ENCODE measurements at places on chromosomes 4 and X.

GRCh38 chrX:8748855-8749254, 16.9 kb upstream of the ANOS1 start:
- no peaks in the 10 kb centered on the region for H3K27me3 ChIP-seq
- H3K27ac ChIP-seq: no peak overlapping the region
- no peak for DNase-seq
- H3K4me3 ChIP-seq: no peak overlapping the region
- H3K36me3 ChIP-seq: no peaks in the 10 kb centered on the region

DNA sequence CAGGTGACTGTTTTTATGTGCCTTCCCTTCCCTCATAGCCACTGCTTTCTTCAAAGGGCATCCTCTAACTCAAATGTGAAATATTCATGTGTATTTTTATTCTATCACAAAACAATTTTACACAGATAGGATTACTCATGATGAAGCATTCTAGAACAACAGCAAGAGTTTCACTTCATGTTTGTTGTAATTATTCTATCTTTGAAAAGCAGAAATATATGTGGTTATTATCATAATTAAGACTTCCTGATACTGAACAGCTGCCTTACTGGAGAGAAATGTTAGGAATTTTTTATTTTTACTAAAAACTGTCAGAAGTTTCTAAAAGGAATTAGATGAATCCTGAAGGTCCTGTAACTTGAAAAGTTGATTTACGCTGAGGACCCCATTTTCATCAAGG, 229.1 kb downstream of the PALLD start:
- no peak for DNase-seq
- no peaks in the 10 kb centered on the region for H3K27me3 ChIP-seq
- H3K4me3 ChIP-seq: no peak overlapping the region
- no peaks in the 10 kb centered on the region for H3K4me1 ChIP-seq
- no peaks in the 10 kb centered on the region for H3K36me3 ChIP-seq
- H3K27ac ChIP-seq: no peak overlapping the region

DNA sequence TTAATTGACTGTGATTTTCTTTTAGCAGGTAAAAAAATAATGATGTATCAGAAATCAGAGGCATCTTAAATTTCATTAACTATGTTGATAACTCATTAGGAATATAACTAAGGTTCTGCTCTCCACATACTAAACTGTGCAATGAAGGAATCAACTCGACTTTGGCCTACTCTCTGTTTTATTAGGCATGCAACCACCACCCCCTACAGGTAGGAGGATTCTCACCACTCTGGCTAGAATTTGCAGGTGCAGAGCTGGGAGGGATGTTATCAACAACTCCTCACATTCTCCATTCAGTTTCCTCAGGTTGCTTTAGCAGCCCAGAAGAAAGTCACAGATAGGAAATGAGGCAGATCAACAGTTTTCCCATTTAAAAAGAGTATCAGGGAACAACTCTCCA, 160.1 kb downstream of the COX18 start:
- H3K36me3 ChIP-seq: no peaks in the 10 kb centered on the region
- no peak overlapping the region for H3K27ac ChIP-seq
- no peak overlapping the region for H3K4me3 ChIP-seq
- no peak for DNase-seq
- H3K4me1 ChIP-seq: no peaks in the 10 kb centered on the region

DNA sequence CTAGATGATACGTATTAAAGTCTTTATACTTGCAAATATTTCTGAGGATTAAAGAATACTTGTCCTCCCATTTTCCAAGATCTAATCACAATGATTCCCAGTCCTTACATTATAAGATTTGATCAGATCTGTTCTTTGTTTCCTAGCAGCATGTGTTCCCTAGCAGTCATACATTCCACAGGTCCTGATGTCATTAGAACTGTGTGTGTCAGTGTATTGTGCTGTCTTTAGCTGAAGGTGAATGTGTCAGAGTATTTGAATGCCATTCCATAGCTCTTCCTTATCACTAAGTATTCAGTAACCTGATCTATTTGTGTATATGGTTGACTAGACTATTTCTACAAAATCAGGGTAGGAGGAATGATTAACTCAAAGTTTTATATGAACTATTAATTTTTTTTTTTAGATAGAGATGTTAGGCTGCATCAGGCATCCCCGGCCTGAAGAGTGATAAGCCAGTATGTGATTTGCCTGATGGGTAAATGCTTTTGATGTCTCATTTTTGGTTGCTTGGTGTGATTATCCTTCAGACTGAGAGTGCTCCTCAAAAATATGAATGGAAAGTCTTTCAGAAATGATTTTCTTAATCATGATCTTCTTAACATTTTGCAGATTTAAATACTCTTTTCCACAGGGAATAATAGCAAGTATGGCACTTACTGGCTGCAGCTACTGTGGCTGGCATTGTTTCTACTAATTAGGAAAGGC, 4.4 kb downstream of the ADGRL3 start:
- no peak for DNase-seq
- no peaks in the 10 kb centered on the region for H3K36me3 ChIP-seq
- no peak overlapping the region for H3K27ac ChIP-seq
- H3K4me3 ChIP-seq: no peak overlapping the region
- no peaks in the 10 kb centered on the region for H3K4me1 ChIP-seq

GRCh38 chr4:79864500-79865200, 208.4 kb downstream of the ANTXR2 start:
- no peaks in the 10 kb centered on the region for H3K4me1 ChIP-seq
- no peaks in the 10 kb centered on the region for H3K36me3 ChIP-seq
- no peak for DNase-seq
- no peak overlapping the region for H3K4me3 ChIP-seq

- no peaks in the 10 kb centered on the region for H3K36me3 ChIP-seq
- H3K4me3 ChIP-seq: no peak overlapping the region
- peaks cover 20% of the 10 kb centered on the region for H3K4me1 ChIP-seq
- DNase-seq: peak; percentile 53
Observed at GRCh38 chr4:37400241-37400881, 155.8 kb downstream of the NWD2 start.

- DNase-seq: no peak
- no peak overlapping the region for H3K27ac ChIP-seq
- no peaks in the 10 kb centered on the region for H3K27me3 ChIP-seq
- no peak overlapping the region for H3K4me3 ChIP-seq
- no peaks in the 10 kb centered on the region for H3K4me1 ChIP-seq
Observed at GRCh38 chr4:76626686-76627465, 191.8 kb downstream of the SHROOM3 start.

- H3K4me1 ChIP-seq: no peaks in the 10 kb centered on the region
- H3K27ac ChIP-seq: no peak overlapping the region
- H3K36me3 ChIP-seq: no peaks in the 10 kb centered on the region
- no peaks in the 10 kb centered on the region for H3K27me3 ChIP-seq
- H3K4me3 ChIP-seq: no peak overlapping the region
Observed at GRCh38 chrX:3514996-3515395, 168.5 kb upstream of the MXRA5 start.

DNA sequence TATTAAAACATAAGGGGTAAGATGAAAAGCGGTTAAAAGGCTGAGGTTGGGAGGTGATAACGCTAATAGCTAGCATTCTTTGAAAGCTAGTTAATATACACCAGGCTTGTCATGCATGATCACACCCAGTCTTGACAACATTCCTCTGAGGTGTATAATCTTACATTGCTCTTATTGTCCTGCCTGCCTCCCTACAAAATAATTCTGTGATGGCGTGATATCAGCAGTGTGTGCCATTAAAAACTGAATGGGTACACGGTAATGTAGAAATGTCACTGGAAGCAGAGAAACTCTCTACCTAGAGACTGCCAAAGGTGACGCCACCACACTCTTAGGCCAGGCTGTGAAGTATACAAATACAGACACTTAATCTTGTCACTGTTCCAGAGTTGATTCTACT, 68.1 kb downstream of the DIAPH2 start:
- no peak overlapping the region for H3K4me3 ChIP-seq
- no peaks in the 10 kb centered on the region for H3K4me1 ChIP-seq
- no peaks in the 10 kb centered on the region for H3K36me3 ChIP-seq
- no peak overlapping the region for H3K27ac ChIP-seq
- no peaks in the 10 kb centered on the region for H3K27me3 ChIP-seq

GRCh38 chrX:141375011-141375760, 132.9 kb upstream of the SPANXC start:
- H3K4me3 ChIP-seq: no peak overlapping the region
- H3K4me1 ChIP-seq: no peaks in the 10 kb centered on the region
- H3K27me3 ChIP-seq: no peaks in the 10 kb centered on the region
- no peak overlapping the region for H3K27ac ChIP-seq

DNA sequence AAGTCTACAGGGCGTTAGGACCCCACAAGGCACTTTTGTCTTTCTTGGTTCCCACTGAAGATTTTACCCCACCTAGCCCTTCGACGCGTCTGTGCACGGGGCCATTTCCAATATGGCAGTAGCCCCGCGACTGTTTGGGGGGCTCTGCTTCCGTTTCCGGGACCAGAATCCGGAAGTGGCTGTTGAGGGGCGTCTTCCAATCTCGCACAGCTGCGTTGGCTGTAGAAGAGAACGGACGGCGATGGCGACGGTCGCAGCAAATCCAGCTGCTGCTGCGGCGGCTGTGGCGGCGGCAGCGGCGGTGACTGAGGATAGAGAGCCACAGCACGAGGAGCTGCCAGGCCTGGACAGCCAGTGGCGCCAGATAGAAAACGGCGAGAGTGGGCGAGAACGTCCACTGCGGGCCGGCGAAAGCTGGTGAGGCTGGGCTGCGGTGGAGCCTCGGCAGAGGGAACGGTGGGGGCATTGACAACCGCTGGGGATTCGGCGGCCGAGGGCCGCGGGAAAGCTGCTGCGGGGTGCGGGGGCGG, at the start of gene USP11:
Gene USP11, plus strand, starts transcription at position 207 of the 530 bp plus-strand sequence. Its CDS starts 35 bp downstream, at position 242.
- no peak for DNase-seq
- no peaks in the 10 kb centered on the region for H3K27me3 ChIP-seq
- H3K4me1 ChIP-seq: no peaks in the 10 kb centered on the region

GRCh38 chrX:119008110-119008744, 33.8 kb downstream of the LONRF3 start:
- H3K36me3 ChIP-seq: no peaks in the 10 kb centered on the region
- H3K27me3 ChIP-seq: no peaks in the 10 kb centered on the region
- H3K27ac ChIP-seq: no peak overlapping the region
- H3K4me3 ChIP-seq: no peak overlapping the region
- H3K4me1 ChIP-seq: no peaks in the 10 kb centered on the region

GRCh38 chr4:87679449-87680169, 29.5 kb downstream of the DMP1 start:
- no peak overlapping the region for H3K4me3 ChIP-seq
- no peaks in the 10 kb centered on the region for H3K36me3 ChIP-seq
- peak; percentile 2 for DNase-seq
- H3K4me1 ChIP-seq: peaks cover 5% of the 10 kb centered on the region
- H3K27ac ChIP-seq: no peak overlapping the region

- no peak overlapping the region for H3K4me3 ChIP-seq
- no peak overlapping the region for H3K27ac ChIP-seq
- DNase-seq: no peak
- H3K27me3 ChIP-seq: no peaks in the 10 kb centered on the region
- H3K4me1 ChIP-seq: no peaks in the 10 kb centered on the region
- H3K36me3 ChIP-seq: no peaks in the 10 kb centered on the region
Observed at GRCh38 chr4:142861351-142861750, 15.2 kb upstream of the INPP4B start.

GRCh38 chrX:38109042-38109898, 102.9 kb downstream of the SYTL5 start:
- no peak overlapping the region for H3K4me3 ChIP-seq
- no peak for DNase-seq
- H3K4me1 ChIP-seq: no peaks in the 10 kb centered on the region
- H3K27me3 ChIP-seq: no peaks in the 10 kb centered on the region
- H3K36me3 ChIP-seq: no peaks in the 10 kb centered on the region
- H3K27ac ChIP-seq: no peak overlapping the region

- H3K4me3 ChIP-seq: no peak overlapping the region
- no peaks in the 10 kb centered on the region for H3K36me3 ChIP-seq
- peak; percentile 11 for DNase-seq
- H3K27me3 ChIP-seq: no peaks in the 10 kb centered on the region
Observed at GRCh38 chr4:122003335-122003734, 51.5 kb upstream of the TRPC3 start.

DNA sequence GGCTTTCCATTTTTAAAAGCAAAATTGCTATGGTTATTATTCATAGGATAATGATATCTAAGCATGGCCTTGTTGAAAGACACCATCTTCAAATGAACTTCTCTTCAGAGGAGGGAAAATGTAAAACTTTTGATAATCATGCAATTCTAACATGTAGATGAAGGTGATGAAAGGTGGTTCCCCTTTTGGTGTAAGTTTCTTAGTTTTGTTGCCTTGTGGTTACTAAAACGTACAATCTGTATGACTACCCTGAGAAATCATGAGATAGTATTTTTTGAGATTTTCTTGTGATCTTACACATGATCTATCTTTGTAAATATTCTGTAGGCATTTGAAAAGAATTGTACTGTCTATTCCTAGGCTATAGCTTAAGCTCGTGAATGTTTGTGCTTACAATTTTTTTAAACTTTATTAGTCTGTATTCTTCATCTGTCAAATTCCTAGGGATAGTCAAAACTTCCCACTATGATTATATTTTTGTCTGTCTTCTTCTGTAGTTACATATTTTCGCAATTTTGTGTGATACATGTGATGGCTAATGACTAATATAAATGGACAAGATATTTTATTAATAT, 47.5 kb downstream of the PTPN13 start:
- no peak overlapping the region for H3K27ac ChIP-seq
- no peaks in the 10 kb centered on the region for H3K27me3 ChIP-seq
- no peaks in the 10 kb centered on the region for H3K36me3 ChIP-seq
- no peak overlapping the region for H3K4me3 ChIP-seq
- no peak for DNase-seq

DNA sequence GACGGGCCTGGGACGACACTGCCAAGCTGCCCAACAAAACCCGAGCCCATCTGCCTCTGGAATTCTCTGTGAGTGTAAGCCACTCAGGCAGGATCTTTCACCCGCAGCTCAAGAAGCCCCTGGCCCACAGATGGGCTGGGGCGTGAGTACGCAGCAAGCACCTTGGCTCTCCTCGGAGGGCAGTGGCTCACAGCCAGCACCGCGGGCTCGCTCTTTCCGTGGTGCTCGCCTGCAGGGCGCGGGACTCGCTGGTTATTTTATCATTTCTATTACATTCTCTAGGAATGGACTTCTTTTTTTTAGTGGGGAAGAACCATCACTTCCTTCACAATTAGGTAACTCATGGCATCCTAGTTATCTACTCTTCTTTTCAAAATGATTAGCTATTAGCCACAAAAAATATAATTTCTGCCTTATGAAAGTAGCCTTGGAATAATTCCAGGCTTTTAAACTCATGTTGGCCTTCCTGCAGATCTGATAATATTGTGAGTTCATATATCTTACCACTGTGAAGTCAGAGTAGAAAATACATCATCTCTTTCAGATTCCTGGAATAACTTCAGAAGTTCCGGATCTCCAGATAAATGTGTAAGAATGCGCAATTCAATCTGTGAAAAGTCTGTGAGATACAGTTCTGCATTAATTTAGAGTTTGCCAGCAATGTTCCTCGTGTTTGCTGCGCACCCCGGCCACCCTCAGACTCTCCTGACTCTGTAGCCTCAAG, 68.6 kb downstream of the NAT8L start:
- no peaks in the 10 kb centered on the region for H3K4me1 ChIP-seq
- no peak for DNase-seq

DNA sequence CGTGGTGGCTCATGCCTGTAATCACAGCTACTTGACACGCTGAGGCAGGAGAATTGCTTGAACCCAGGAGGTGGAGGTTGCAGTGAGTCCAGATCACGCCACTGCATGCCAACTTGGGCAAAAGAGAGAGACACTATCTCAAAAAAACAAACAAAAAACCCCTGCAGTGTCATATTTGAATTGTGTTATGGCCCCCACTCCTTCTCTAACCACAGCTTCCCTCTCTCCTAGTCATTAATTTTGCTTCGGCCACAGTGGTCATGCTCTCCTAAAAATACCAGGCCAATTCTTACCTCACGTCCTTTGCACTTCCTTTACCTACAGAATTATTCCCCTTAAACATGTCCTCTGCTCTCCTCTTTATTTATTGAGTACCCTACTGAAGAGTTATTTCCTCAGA, 206.1 kb downstream of the PPP3CA start:
- peak; percentile 35 for DNase-seq
- H3K4me1 ChIP-seq: peaks cover 20% of the 10 kb centered on the region
- H3K36me3 ChIP-seq: no peaks in the 10 kb centered on the region
- no peaks in the 10 kb centered on the region for H3K27me3 ChIP-seq

All from GM12878 (cell line).